ENCODE measurements at places on chromosomes 5 and 9. TPM values are rescaled to one million over a fixed set of nuclear protein-coding genes. Genes with fewer than 3 reads are reported as not detected.

The LCN9 gene
- total RNA-seq = not detected

The CCL27 gene
- total RNA-seq = 0.43 TPM

The MPDZ gene
- total RNA-seq = not detected

The FBP1 gene
- 2.7 TPM for total RNA-seq

The IL3 gene
- total RNA-seq = not detected

The CATSPER3 gene
- 0.44 TPM for total RNA-seq

The CDC20B gene
- 0.48 TPM for total RNA-seq

The HAPLN1 gene
- not detected for total RNA-seq

The SOHLH1 gene
- total RNA-seq = not detected

DNA sequence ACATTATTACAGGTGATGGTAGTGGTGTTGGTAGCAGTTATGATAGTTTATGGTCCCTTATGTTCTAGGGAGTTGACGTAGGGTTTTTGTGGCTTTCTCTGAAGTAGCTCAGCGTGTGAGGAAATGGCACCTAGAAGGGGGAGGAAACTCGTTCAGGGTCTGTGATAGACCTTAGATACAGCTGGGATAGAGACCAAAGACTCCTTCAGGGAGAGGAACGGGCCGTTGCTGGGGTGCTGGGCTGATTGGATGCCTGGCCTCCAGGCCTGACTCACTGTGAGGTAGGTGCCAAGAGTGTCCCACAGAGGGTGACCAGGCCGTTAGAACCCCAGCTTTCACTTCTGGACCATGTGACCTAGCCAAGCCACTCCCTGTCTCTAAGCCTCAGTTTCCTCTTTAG, 96.6 kb downstream of the DAB2IP start:
- DNase-seq = peak; percentile 62

GRCh38 chr5:104599726-104600125, 1037.1 kb upstream of the NUDT12 start:
- DNase-seq = no peak

- no peak for DNase-seq
Observed at GRCh38 chr9:132370592-132370991, 15.8 kb upstream of the SETX start.

GRCh38 chr5:55004729-55005128, 19.3 kb upstream of the GZMK start:
- DNase-seq = no peak

DNA sequence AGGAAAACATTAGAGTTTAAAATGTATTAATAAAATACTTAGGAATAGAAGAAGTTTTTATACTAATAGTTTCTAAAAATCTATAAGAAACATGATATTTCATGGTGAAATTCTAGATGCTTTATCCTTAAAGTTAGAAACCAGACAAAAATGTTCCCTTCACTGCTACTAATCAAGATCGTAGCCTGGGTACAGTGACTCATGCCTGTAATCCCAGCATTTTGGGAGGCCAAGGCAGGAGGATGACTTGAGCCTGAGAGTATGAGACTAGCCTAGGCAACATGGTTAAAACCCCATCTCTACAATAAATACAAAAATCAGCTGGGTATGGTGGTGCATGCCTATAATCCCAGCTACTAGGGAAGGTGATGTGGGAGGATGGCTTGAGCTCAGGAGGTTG, 30.4 kb upstream of the KLF9 start:
- DNase-seq = no peak

DNA sequence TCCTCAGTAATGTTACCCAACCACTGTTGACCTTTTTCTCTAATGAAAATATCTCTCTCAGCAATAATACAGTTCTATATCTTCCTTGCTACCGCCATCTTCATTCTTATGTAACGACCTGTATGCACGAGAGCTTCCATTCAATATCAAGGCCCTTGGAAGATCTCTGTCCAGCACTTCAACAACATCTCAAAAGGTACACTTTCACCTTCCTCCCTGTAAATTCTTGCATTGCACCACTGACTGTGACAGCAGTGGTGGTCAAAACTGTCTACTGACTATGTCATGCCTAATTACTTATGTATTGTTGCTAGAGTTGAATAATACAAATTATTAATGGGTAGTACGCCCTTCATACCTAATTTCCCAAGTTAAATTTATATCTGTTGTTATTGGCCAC, 53.3 kb downstream of the ANXA1 start:
- no peak for DNase-seq

- no peak for DNase-seq
Observed at GRCh38 chr5:9194509-9194908, 351.4 kb downstream of the SEMA5A start.

DNA sequence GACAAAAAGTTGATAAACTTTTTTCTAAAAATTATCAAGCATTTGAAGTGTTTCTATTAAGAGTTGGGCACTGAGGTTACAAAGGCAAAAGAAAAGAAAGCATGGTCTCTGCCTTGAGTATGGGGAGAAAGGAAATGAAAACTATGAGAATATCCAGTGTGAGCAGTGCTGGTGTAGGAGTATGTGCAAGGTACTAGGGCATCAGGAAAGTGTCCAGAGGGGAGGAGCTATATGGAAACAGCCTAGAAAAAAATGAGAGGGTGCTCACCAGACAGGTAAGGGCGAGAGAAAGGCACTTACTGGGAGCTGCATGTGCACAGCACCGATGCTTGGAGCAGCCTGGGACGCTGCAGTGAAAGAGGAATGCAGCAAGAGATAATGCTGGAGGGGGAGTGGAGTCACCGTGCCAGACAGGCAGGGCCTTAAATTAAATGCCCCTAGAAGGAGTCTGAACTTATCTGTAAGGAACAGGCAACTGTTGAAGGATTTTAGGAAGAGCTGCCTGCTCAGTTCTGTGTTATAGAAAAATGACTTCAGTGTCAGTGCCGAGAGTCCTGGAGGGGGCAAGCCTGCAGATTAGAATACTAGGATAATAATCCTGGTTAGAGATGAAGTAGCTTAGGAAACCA, 14.0 kb downstream of the MCC start:
- no peak for DNase-seq

- DNase-seq = no peak
Observed at GRCh38 chr9:22389271-22389670, 57.4 kb upstream of the DMRTA1 start.

GRCh38 chr5:133924221-133924920, 44.1 kb downstream of the C5orf15 start:
- no peak for DNase-seq

DNA sequence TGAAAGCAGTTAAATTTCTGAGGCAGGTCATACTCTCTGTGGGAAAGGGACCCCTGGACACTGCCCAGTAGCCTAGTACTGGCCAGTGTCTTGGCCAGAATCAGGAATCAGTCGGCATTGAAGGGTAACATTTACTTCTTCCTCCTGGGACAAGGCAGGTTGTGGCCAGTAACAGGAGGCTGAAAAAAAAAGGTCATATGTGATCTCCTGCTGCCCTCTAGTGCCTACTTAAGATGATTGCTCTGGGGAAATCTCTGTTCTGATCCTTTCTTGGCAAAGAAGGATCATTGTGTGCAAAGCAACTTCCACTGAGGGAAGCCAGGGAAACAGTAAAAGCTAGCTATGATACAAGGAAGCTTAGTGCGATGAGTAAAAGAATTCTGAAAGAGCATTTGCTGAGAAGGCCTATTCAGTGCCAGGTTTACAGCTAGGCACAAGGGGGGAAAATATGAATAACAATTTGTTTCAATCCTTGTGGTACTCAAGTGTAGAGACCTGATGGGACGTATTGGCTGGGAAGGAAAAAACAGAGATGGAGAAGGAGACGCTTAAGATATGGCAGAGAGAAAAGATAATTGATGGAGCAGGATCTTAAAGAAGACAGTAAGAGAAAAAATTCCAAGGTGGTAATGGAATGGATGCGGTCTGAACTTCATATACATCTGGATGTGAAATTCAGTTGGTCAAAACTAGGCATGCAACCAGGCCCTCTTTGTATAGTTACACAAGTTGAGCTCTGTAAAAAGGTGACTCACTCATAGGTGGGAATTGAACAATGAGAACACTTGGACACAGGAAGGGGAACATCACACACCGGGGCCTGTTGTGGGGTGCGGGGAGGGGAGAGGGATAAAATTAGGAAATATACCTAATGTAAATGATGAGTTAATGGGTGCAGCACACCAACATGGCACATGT, 25.8 kb upstream of the TRIM32 start:
- no peak for DNase-seq

DNA sequence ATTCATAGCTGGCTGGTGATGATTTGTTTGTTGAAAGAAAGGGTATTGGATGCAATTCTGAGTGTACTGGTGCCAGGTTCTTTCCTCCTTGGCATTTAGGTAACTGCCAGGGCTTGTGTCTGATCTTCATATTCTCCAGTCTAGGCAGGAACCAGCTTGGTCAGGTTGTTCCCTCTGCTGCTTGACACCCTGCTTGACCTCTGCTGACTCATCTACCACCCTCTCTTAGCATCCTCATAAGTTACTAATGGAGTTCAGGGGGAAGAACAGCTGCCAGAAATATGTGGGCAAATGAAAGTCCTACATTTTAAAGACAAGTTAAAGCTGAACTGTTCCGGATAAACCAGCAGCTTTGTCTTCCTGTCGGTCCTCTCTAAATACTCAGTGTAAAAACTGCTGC, 116.1 kb upstream of the TNC start:
- DNase-seq = no peak

DNA sequence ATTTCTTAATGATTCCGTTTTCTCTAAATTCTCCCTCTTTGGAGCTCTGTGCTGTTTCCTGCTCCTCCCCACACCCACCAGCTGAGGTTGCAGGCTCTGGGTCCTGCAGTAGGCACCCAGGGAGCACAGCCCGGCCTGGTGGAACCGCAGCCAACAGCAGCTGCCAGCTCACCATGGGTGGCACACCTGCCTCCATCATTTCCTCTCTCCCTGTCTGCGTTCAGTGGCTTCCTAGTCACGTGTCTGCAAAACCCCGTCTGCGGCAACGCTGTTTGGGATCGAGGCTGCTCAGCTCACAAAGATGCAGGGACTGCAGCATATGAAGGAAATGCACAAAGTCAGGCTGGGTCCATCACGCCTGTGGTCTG, 367.8 kb downstream of the IRX2 start:
- DNase-seq = no peak

- DNase-seq = no peak
Observed at GRCh38 chr9:28941856-28942255, 1368.6 kb upstream of the C9orf72 start.

DNA sequence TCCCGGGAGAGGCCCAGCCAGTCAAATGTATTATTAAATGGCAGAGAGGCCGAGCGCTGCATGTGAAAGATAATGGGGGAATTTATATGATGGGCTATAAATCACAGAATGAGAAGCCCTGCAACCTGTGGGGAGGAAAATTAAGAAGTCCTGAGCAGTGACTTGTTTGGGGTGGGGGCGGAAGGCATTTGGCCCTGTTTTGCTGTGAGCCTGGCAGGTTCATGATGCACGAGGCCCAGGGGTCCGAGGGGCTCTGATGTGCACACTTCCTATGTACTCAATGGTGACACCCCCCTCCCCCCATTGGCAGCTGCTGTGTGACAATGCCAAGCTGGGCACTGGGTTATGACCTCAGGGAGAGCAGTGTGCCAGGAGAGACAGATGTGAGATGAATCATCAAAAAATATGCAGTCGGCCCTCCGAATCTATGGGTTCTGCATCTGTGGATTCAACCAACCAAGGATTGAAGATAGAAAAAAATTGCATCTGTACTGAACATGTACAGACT, 13.7 kb upstream of the DAB2IP start:
- DNase-seq = no peak

DNA sequence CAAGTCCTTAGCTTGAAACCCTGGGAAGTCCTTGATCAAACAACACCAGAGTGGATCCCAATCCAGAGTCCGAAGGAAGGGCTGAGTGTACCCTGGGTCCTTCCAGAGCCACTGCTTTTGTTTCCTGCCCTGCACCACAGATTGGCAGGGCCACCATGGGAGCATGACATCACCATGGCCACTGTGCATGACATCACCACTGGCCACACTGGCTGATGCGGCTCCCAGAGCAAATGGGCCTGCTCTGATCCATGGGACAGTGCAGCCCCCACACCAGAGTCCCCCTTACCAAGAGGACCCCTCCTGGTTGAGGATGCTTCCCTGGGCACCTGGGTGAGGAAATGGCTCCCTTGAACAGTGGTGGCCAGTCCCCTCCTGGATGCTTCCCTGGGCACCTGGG, 9.9 kb downstream of the SLC6A3 start:
- DNase-seq = peak; percentile 18

- DNase-seq = no peak
Observed at GRCh38 chr5:168239325-168239724, 52.1 kb upstream of the WWC1 start.

GRCh38 chr9:15268782-15269181, 38.2 kb downstream of the TTC39B start:
- DNase-seq = no peak

DNA sequence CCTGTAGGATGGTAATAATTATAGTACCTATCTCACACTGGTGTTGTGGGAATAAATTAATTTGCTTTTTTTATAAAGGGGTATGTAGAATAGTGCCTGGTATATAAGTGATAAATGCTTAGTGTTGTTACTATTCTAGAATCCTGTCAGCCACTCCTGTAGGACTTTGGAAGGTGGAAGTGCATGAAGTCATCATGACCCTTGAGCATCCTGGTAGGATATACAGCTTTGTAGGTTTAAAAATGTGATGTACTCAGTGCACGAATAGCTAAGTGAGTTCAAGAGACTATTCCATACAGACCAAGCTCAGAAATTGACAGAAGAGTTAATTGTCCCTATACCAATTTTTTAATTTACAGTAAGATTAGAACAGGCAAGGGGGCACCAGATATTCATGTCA, 258.8 kb upstream of the RFX3 start:
- no peak for DNase-seq

DNA sequence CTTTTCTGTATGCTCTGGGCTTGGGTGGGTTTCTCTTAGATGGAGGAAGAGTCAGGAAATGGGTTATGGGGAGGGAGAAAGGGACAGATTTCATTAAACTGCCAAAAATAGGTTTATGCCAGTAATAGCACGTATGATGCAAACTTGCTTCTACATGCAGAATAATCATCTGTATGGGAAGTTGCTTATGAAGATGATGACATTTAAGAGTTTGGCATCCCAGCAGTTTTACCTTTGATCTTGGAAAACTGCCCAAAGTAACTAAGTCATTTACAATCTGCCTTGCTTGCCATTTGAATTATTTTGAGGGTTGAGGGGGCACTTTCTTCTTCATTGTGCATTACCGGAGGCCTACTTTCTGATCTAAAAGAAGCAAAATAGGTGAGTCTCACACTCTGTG, 282.9 kb upstream of the ANKRD55 start:
- DNase-seq = no peak

DNA sequence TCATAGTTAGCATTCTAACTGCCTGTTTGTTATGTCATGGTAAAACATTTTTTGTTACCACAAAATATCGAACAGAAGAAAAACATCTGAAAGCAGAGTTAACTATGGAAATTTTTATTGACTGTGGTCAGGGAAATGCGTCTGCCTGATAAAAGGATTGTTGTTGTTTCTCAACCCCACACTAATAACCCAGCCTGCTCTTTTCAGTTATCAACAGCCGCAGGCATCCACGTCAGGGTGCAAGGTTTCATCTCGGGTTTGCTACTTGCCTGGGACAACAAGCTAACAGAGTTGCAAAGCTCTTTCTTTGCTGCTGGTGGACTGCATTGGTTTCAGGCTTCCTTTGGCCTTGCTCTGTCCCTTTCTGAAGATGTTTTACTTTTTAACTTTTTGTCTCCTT, 969.2 kb downstream of the CDH18 start:
- DNase-seq = no peak

GRCh38 chr9:107465467-107466451, 23.8 kb downstream of the KLF4 start:
- peak; percentile 62 for DNase-seq

All from activated naive CD8-positive, alpha-beta T cell treated with anti-CD3 and anti-CD28 coated beads, Interleukin-2, amount 10 ng/mL, durations not matched to agents 7 days and 5 days (primary cell).